Activated CD4-positive, alpha-beta T cell treated with anti-CD3 and anti-CD28 coated beads, Interleukin-2, amount 50 U/mL, for 16 hours (primary cell): ENCODE measurements at places on chromosomes 7 and 10.
A peak's percentile ranks its signal among the peaks of the same experiment; 100 is the strongest.

DNA sequence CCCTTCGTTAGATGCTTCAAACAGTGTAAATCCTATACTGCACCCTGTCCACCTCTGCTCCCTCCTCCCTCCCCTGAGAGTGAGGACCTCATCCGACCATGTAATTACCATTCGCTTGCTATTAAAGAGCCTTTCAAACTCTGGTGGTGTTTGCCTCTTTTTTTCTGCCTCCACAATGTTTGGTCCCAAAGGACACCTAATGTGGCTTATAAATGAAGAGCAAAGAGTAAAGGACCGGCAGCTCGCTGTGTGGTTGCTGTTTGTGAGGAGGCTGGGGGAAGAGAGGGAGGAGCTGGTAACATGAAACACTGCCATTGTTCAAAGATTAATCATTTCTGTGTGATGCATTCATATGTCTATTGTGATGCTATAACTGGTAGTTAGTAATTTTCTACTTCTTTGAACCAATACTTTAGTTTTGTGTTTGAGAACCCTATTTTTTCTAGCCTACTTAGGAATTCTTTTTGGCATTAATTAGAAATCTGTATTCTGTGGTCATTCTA, 27.9 kb downstream of the MTURN start:
- DNase-seq: peak; percentile 29

- no peak for DNase-seq
Observed at GRCh38 chr7:101088858-101089529, 3.7 kb downstream of the TRIM56 start.

DNA sequence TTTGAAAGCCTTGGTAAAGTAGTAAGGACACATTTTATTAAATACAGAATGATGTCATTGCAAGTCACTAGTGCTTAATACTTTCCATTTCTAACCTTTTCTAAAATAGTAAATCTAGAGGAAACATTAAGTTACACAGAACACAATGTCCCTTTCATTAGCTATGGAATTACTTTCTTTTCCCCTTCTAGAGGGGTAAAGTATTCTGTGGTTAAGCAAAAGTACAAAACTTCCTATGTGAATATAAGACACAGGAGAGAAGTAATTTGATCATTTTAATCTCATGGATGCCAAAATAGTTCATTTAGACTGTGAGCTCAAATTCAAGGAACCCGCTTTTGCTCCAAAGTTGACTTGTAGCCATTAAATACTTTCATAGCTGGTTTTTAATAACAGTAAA, 49.8 kb downstream of the SEMA3E start:
- DNase-seq: no peak

DNA sequence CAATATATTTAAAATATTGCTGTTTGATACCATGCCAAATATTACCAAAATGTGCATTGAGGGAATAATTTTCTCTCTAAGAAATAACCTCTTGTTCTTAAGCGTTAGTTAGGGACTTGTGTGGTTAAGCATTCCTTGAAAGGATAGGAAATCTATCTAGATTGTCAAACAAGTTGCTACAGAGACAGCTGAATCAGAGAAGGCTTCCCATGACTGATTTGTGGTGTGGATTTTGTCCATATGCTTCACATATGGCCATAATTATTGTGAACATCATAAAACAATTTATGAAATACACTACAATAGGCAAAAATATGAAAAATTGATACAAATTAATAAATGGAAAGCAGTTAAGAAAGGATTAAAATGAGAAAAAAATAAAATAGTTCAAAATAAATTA, 96.3 kb downstream of the GNAT3 start:
- no peak for DNase-seq

GRCh38 chr10:18104223-18104872, 35.9 kb upstream of the CACNB2 start:
- DNase-seq: peak; percentile 35

- DNase-seq: no peak
Observed at GRCh38 chr10:119042169-119042568, 12.7 kb downstream of the NANOS1 start.

GRCh38 chr10:77431980-77432797, 205.4 kb downstream of the KCNMA1 start:
- DNase-seq: no peak

DNA sequence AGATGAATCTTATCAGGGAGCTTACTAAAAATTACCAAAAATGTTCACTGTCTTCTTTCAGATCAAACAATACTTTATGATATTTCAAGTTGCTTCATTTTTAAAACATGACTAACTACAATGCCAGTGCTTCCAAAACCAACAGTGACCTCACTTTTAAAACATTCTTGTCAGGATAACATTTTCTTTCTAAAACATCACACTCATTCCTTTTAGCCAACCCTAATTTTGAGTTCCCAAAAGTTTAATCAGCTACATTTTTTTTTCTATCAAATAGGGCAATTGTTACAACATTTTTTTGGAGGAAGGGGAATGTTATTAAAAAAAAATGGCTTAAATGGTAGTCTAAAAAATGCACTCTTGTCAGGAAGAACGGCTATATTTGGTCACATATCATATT, 37.3 kb downstream of the RTKN2 start:
- no peak for DNase-seq

- DNase-seq: peak; percentile 9
Observed at GRCh38 chr7:128194533-128195282, 46.4 kb upstream of the LEP start.

GRCh38 chr7:27939893-27940292, 199.9 kb downstream of the TAX1BP1 start:
- DNase-seq: no peak

DNA sequence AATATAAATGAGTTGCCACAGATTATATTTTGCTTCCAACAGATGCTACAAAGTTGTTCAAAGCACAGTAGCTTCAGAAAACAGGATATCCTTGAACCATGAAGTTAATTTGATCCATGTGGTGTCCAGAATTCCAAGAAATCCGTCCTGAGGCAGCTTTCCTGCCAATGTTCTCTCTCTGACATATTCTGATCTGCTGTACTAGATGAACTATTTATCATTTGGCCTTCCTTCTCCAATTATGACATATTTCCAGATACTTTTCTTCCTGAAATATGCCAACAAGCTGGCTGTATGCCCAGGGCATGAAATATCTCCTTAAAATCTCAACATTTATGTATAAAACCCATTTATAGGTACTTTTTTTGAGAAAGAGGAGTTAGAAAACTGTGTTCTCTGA, 141.1 kb downstream of the SPAG6 start:
- no peak for DNase-seq
